ENCODE measurements at places on chromosomes 6 and 20.

DNA sequence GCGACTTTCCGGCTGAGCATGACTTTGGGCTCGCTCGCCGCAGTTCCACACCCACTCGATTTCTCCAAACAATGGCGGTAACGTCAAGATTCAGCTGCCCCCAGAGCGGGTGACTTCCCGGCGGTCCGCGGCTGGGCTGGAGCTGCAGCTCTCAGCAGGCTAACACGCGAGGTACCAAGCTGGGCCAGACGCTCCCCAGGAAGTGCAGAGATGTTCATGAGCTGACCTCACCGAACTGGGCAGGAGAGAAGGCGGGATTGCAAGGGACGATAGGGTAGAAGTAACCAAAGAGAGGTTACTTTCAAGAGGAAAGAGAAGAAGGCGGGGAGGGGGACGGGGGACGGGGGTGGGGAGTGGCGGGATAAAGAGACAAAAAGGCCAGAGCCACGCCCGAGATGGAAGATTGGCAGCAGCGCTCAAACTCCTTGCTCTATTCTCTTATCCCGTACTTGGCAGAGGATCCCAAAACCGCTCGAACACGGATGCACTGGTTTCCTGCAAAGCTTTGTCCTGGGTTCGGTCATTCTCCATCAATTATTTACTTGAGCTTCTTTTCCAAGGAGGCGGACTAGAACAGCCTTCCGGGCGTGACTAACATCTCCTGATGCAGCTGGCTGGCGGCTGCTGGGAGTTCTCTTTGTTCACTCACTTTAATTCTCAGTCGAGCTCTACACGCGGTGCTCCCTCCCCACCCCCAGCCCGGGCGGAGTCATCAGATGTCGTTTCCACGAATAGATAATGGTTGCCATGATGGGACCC is at the start of gene MTCL3:
Gene MTCL3 (minus strand): TSS at position 626 of the 759 bp plus-strand sequence.
- no peak for DNase-seq

DNA sequence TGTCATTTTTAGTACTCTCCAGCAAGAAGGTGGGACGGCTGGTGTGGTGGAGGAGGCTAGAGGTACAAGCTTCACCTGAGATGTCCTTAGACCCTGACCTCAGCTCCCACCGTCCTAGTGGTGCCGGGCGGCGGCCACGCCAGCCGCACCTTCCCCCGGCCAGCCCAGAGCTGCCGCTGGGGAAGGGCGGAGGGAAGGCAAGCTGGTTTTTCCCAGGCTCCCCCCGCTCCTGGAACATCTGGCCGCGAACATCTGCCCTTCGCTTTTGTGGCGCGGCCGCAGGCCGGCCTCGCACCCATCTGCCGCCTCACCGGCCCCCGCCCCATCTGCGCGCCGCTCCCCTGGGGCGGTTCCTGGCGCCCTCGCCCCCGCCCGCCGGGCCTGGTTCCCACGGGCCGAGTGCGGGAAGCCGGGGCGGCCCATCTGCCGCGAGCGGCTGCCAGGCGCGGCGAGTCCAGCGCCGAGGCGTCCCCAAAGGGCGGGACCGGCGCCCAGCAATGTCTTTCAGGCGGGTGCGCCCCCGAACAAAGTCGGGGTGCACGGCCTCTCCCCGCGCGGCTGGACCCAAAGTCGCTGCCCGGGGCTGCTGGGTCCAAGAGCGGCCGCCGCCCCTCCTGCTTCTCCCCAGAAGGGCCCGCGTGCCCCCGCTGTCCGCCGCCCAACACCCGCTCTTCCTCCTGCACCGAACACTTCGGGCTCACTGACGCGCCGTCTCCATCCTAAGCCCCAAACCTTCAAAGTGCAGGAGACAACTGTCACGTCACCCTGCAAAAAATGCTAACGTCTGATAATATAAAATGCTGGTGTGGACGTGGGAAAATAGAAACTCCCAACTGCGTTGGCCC is 17.3 kb upstream of the ID1 start:
- no peak for DNase-seq

DNA sequence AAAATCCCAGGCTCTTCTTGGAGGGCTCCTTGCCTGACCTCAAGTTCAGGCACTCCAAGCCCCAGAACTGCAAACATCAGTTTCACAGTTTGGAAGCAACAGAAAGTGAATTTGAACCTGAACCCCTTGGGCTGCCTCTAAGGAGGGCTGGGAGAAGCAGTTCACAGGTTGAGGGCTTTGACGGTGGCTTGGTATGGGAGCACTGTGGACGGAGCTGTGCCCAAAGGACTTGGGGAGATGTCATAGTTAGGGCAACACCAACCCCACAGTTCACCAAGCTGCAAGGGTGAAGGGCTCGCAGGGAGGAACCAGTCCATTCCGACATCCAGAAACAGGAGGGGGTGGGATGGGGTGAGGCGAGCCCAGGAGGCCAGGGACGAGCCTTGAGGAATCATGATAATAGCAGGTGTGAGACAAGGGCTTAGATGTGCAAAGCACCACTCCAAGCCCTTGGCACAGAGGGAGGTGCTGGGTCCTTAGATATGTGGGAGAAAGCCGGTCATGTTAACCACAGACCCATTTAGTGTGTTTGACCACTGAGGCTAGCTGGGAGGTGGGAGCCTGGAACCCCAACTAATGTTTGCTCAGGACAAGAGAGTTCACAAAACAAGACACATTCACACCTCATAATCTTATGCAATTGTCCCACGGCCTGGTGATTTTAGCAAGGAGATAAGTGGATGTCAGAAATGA is 4.3 kb downstream of the CEBPB start:
- DNase-seq, result no peak

DNA sequence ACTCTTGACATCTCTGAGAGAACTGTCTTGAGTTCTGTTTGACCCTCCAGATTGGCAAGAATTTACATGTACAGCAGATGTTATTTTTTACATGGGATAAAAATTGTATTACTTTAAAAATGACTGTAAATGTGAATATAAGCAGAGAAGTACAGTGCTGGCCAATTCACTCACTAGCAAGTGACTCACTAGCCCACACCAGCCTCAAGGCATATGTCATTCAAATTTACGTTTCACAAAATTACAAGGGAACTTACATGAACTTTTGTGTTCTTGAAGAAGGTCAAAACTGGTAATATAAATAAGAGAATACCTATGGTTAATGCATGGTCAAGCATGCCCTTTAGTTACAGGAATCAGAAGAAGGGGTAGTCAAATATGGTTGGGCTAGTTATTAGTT is 54.0 kb upstream of the HMGCLL1 start:
- no peak for DNase-seq

DNA sequence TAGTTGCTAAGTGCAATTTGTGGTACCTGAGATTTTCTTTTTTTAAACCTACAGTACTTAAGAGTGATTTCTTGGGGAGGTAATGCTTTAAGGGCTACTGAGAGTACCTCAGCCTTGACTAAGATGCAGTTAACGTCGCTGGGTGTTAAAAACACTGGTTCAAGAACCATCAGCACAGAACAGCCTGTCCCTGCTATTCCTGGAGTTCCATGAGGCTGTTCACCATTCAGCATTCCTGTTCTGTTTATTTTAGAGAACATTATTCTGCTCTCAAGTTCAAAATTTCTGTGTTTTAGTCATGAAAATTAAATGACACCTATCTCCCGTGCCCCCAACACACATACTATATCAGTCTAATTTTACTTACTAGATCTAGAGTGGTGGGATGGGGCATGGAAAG is 1.7 kb upstream of the PRELID3B start:
- no peak for DNase-seq

GRCh38 chr6:92822222-92822621 is 597.1 kb downstream of the EPHA7 start:
- DNase-seq, result no peak

DNA sequence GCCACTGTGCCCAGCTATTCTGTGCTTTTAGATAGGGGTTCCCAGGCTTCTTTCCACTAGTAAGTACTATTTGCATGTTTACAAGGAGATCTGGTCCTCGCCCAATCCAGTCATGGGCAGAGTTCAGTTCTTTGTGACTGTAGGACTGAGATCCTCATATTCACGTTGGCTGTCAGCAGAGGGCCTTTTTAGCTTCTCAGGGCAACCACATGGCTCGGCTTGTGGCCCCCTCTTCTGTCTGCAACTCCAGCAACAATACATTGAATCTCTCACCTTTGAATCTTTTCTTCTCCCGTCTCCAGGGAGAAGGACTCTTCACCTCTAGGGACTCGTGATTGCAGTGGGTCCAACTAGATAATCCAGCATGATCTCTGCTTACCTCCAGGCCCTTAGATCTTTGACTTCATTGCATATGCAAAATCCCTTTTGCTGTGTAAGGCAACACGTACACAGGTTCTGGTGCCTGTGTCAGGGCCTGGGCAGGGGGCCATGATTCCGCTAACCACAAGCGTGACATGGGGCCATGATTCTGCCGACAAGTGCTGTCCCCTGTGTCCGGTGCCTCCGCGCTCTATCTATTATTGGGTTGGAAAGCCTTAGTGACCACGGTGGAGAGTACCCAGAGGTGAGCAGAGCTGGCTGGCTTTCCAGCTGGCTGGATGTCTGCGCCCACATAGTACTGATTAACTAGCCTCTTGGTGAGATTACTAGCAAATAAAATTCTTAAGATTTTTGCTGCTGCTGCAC is 5.1 kb downstream of the CCR6 start:
- no peak for DNase-seq

DNA sequence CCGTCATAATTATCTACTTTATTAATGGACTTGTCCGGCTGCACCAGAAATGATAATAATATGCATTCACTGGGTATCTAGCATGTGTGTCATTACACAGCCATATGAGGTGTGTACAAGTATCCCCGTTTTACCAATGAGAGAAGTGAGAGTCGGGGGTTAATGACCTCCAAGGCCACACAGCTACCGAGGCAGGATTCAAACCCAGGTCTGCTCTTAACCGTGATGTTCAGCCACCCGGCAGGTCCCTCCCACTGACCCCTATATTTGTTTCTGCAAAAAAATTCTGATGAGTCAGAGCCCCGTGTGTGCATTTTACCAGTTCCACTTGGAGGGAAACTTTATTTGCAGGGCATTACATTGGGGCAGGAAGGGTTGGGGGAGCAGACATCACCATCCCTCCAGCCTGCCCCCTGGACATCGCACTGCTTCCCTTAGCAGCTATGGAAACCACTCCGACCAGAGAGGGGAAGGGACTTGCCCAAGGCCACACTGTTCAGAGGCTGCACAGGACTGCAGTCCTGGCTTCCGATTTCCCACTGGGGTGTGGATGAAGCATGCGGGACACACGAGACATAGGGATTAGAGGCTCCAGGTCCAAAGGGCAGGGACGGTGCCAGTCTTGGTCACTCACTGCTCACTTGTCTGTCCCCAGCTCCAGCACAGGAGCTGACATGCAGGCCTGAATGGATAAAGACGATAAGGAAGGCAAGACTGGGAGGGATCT is 10.1 kb upstream of the SRC start:
- DNase-seq, result no peak

DNA sequence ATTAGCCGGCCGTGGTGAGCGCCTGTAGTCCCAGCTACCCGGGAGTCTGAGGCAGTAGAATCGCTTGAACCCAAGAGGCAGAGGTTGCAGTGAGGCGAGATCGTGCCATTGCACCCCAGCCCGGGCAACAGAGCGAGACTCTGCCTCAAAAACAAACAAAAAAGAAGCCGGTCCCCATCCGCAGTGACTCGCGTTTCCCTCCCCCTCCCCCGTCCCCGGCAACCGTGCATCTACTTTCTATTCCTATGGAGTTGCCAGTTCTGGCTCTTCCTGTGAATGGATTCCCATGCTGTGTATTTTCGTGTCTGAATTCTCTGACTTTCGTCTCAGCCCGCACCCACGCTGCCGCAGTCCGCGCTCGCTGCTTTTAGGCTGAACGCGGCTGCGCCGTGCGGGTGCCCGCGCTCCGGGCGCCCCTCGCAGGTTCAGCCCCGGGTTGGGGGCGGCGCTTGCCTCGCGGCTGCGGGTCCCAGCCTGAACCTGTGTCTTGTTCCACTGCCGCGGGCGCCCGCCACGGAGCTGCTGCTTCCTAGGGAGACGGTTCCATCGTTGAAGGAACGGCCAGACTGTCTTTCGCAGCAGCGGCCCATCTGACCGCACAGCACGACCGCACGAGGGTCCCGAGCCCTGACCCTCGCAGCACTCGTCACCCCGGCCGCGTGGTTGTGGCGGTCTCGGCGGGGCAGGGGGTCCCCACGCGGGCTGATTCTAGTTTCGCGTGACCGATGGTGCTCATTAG is 1.1 kb upstream of the MRGBP start:
- no peak for DNase-seq

DNA sequence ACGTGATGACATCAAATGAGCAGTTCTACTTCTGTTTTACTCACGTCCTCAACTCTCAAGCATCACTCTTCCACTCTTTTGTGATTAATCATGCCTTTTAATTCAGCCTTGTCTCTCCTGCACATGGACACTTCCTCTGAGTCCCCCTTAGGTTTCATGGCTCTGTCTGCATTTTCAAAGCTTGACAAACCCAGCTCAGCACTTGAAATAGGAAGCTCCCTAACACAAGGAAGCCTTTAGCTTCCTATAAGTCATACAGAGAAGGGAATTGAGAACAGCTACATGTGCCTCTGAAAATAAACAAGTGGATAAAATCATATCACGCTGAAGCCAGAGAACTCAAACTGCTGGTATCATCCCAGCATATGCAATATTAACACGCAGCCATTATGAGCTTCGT is 21.2 kb downstream of the KIF16B start:
- no peak for DNase-seq

DNA sequence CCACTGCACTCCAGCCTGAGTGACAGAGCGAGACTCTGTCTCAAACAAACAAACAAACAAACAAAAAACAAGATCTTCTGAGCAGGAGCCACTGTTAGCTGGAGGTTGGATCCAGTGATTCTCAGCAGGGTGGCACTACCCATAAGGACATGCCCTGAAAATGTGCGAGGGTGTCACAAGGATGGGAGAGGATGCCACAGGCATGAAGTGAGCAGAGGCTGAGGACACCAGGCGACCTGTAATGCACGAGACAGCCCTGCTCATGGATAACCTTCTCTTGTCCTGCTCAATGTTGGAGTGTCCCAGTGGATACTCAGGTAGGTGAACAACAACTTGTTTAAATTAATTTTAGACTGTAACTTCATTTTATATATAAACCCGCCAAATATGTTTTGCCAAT is 76.8 kb downstream of the KCNB1 start:
- DNase-seq, result no peak

- peak; percentile 93 for DNase-seq
Measured at GRCh38 chr6:32952817-32953739, at the start of gene HLA-DMA. TSS of gene HLA-DMA (minus strand) at chr6:32953097. CDS start at chr6:32953036, 61 bp downstream.

DNA sequence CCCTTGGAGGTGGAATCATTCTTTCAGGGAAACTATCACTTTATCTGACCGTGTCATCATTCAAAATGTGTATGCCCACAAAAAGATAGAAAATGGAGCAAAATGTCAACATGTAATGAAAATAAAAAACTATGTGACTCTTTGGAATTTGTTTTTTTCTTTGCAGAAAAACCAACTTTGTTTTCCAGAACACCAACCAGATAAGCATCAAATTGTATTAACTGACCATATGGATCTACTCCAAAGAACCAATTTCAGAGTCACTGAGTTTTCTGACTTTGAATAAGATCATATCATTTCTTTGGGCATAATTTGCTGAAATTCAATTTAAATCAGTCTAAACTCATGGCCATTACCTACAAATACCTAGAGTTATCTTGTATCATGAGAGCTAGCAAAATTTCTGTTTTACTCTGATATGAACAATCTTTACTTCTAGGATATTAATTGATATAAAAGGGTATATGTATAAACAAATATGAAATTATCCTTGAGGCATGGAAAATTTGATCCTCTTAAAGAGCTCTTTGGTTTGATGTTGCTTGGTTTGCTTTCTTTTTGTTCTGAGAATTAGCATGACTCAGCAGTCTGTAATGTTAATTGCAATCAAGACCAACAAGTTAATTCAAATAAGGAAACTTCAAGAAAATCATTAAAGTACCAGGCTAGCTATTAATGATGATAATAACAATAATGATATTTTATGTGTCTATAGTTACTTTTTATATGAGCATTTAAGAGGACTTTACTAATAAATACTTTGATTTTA is 444.4 kb upstream of the MARCKS start:
- no peak for DNase-seq
